ENCODE measurements at places on chromosomes 1 and 21. TPM values are rescaled to one million over a fixed set of nuclear protein-coding genes. Genes with fewer than 3 reads are reported as not detected.

DNA sequence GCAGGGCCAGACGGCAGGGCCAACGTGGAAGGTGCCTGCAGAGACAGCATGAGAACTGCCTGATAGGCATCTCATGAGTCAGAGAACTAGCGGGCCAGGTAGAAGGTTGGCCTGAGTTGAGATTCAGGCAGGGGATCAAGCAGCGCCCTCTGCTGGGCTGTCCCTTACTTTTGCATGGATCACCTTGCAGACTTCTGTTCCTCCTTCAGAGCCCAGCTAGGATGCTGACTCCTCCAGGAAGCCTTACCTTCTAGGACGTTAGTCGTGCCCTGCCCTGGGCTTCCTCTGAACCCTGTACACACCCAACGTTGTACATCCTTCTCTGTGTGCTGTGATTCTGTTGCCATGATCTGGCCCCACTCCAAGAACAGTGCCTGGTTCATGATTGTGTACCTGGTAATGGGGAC is 231.3 kb upstream of the VAMP3 start:
- DNase-seq = peak; percentile 55

GRCh38 chr1:24636661-24637357 is 6.3 kb upstream of the SRRM1 start:
- DNase-seq = no peak

- DNase-seq = no peak
Measured at GRCh38 chr1:172938681-172939080, 112.1 kb downstream of the TNFSF18 start.

DNA sequence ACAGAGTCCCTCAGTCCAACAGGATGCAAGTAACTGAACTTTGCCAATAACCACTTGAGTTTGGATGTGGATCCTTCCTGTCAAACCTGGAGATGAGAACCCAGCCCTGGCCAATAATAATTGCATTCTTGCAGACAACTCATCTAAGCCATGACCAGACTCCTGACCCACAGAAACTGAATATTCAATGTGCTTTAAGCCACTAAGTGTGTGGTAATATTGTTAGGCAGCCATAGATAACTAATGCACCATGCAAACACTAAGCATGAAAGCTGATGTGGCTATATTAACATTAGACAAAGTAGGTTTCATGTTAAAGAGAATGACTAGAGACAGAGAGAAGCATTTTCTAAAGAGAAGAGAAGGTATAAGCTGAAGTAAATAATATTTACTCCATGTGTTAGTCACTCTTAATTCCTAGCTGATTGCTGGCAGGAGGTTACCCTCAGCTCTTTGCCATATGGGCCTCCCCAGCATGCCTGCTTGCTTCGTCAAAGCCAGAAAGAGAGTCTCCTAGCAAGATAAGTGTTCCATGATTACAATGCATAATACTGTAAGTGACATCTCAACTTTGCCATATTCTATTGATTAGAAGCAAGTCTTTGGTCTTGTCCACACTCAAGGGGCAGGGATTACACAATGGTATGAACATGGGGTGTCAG is 276.4 kb upstream of the PLXNA2 start:
- no peak for DNase-seq

The MAGI3 gene
- total RNA-seq = 13.0 TPM

The ZP4 gene
- total RNA-seq = not detected
